ENCODE measurements at places on chromosomes 7 and 10.

GRCh38 chr10:3889961-3890522, 105.0 kb upstream of the KLF6 start:
- no peak for DNase-seq

DNA sequence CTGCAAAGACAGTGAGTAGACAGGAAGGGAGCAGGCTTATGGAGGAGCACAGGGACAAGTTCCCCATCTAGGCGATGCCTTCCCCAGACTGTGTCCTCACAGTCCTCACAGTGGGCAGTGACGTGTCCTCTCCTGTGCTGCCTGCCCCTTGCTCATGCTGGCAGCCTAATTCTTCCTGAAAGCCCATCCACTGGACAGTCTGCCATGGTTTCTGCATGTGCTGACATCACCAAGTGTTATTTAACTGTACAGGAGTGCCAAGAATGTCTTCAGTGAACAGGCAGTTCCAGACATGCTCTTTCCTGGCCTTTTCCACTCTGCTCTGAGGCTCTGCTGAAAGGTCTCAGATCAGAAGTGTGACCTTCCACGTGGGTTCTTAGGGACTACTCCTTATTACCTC, 54.1 kb downstream of the ZNF248 start:
- no peak for DNase-seq

GRCh38 chr7:105015390-105015965, 1.5 kb downstream of the KMT2E start:
- peak; percentile 61 for DNase-seq

- DNase-seq = no peak
Measured at GRCh38 chr7:2070151-2070763, 162.5 kb downstream of the MAD1L1 start.

GRCh38 chr10:72846238-72846637, 47.3 kb upstream of the OIT3 start:
- DNase-seq = no peak

DNA sequence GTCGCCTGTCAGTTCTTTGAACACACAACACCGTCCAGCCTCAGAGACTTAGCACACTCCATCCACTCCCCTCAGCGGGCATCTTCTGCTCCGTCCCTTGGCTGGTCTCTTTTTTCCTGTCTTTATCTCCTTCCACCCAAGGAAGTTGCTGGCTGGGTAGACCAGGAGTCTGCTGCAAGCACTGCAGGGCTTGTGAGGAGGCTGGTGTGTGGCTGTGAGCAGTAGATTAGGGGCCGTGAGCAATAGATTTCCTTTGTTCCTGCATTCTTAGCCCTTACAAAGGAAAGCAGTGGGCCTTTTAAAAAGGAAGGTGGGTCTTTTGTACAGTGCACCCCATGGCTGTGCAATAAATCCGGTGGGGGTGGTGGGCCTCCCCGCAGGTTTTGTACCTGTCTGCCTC, 100.3 kb upstream of the BTBD16 start:
- no peak for DNase-seq

DNA sequence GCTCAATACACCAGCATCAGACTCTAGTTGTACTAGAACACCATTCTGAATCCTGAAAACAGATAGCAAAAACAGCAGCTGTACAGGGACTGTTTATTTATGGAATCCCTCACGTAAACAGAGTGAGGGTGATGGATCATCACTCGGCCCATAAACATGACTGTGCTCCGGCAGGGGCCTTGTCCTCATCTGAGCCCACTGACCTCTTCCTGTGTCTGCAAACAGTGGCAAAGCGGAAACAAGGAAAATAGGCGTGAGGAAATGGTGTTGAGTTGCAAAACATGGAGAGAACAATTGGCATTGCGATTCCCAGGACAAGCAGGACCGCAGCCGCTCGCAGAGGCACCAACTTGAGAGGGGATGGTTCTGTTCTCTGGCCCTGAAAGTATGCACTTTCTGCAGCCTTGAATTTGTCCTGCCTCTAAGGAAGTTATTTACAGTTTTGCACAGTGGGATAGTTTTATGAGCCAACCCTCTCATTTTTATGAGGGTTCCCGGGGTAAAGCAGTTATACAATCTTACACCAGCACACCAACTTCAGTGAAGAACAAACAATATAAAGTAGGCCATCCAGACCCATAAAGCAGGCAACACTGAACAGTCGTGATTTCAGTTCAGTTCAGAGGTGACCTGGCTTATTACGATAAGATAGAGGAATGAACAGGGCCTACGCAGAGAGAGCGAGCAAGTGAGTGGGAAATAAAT, 248.0 kb upstream of the FZD8 start:
- peak; percentile 23 for DNase-seq

DNA sequence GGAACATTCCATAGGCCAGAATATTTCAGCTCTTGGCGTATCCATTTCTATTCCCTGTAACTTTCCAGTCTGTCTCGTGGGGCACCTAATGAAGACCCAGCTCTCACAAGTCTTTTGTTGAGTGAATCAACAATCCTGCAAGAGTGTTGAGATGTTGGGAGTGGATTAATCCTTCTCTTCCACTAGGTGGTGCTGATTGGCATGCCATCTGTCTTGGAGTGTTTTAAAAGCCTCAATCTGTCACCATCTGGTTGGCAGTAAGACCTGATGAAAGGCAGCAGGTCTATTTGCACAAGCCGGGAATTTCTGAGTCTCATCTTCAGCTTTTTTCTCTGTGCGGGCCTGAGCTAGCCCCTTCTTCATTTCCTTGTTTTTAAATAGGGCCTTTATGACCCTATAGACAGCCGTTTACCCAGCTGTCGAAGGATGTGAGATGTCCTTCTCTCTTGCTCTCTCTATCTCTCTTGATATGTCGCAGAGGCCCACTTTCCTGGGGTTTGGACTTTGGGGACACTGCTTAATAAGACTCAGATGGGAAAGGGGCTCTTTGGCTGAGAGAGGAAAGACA, 180.5 kb downstream of the ZNF365 start:
- DNase-seq = no peak

GRCh38 chr10:49282879-49283341, 16.1 kb upstream of the C10orf71 start:
- no peak for DNase-seq

All from transverse colon (tissue), 4 donors.